ENCODE measurements at places on chromosomes 5 and 9. TPM values are rescaled to one million over a fixed set of nuclear protein-coding genes. Genes with fewer than 3 reads are reported as not detected.

The RABL6 gene
- polyA plus RNA-seq: 56.7 TPM

The ABL1 gene
- 46.6 TPM for polyA plus RNA-seq

The RNF145 gene
- polyA plus RNA-seq: 74.7 TPM

The NEUROG1 gene
- not detected for polyA plus RNA-seq

The NIPSNAP3A gene
- 37.9 TPM for polyA plus RNA-seq

The CRHBP gene
- 0.18 TPM for polyA plus RNA-seq

The MOB3B gene
- 0.12 TPM for polyA plus RNA-seq

The ALG2 gene
- 47.6 TPM for polyA plus RNA-seq

The PTGDS gene
- 4.9 TPM for polyA plus RNA-seq

The MAMDC2 gene
- 14.4 TPM for polyA plus RNA-seq

Measured in fibroblast of lung (primary cell).